ENCODE measurements at places on chromosomes 1 and 21.

DNA sequence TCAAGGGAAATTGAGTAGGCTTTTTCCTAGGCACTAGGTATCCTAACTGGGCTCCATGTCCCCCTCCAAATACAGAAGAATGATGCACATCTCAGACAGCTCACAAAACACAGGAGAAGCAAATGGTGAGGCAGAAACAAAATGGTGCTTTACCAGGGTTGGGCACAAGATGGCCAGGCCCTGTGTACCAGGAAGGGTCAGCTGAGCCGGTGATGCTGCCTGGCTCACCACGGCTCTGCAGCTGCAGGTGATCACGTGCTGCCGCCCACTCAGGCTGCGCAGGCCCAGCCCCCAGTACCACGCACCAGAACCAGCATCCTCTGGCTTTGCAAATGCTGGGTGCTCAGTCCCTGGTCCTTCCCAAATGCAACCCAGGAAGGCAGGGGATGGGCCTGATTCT lies 993 bp upstream of the DSCAM start:
- no peak for DNase-seq

- no peak for DNase-seq
These were observed 9.5 kb downstream of the MTHFR start for GRCh38 chr1:11796036-11796828.

DNA sequence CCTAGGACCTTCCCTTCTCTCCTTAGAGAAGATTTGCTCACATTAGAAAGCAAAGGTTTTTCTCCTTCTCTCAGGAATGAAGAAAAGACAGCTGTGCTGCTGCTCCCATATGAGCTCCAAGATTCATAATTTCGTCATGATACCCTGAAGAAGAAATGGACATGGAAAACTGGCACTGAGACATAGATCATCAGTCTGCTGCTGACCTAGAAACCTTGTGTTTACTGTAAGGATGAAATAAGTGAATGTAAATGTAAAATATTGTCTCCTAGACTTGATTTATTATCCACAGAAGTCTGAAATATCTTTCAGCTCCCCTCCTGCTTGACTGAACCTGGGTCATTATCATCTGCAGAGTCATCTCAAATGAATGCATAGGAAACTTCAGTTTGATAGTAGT lies 77.9 kb downstream of the ZC3H11B start:
- no peak for DNase-seq

GRCh38 chr1:99503276-99503747 lies 142.6 kb upstream of the PALMD start:
- DNase-seq: no peak

- DNase-seq: no peak
These were observed 3.6 kb upstream of the NPPA start for GRCh38 chr1:11851180-11851579.

GRCh38 chr1:42639116-42639515 lies 19.1 kb upstream of the PPIH start:
- no peak for DNase-seq

GRCh38 chr1:103783944-103784377 lies 34.3 kb downstream of the AMY1C start:
- no peak for DNase-seq

DNA sequence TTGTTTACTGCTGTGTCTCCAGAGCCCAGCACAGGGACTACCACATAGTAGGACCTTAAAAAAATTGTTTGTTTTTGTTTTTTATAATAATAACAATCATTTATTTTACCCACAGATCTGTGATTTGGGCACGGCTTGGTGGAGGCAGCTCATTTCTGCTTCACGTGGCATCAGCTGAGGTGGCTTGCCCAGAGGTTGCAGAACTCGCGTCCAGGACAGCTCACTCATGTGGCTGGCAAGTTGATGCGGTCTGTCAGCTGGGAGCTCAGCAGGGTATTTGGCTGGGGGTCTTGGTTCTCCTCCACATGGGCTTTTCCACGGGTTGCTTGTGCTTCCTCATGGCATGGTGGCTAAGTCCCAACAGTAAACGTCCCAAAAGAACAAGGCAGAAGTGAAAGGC lies 2.9 kb upstream of the SYNC start:
- no peak for DNase-seq

DNA sequence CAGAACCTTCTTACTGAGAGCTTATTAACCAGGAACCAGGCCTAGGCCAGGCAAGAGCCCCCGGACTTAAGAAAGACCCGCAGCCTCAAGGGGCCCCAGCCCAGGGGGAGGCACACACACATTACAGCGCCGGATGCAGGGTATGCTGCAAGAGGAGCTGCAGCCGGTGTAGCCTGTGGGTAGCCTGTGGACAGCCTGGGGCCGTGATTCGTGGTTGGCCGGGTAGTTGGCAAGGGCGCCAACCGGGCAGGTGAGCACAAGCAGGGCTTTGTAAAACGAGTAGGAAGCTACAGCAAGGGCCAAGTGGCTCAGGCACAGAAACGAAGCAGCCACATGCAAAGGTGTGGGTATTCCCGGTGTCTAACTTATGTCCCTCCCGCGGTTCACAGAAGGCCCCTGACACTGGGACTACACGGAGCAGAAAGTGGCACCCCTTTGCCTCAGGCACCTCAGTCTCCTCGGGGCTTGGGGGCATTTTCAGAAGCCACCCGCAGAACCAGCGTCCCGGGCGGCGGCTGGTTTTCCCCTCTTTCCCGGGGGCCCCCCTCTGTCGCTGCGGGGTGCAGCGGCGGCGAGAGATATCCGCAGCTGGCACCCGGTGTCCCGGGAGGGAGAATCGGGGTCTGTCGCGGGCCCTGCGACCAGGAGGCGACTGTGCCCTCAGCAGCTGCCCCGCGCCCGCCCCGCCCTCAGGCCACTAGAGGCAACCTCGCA lies 40.8 kb downstream of the KIAA1614 start:
- no peak for DNase-seq

- DNase-seq: no peak
These were observed 76.2 kb upstream of the KAZN start for GRCh38 chr1:14522077-14522925.

GRCh38 chr1:241682921-241683320 lies 30.8 kb downstream of the WDR64 start:
- no peak for DNase-seq

GRCh38 chr1:235887676-235888075 lies 21.0 kb upstream of the LYST start:
- DNase-seq: no peak

GRCh38 chr1:78222225-78222959 lies 176.6 kb downstream of the GIPC2 start:
- DNase-seq: no peak

DNA sequence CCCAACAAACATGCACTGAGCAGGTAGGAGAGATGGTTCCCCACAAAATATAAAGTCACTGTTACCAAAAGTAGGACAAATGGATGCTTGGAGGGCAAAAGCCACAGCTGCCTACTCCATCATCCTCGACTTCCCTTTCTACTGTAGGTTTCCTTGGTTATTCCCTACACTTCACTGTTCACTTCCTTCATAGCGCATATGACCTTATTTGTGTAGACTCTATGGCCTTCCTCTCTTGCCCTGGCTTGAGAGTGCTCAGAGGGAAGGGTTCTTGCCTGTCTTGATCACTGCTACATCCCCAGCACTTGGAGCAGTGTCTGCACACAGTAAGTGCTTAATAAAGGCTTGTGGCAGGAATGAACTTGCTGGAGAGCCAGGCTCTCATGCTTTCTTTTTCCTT lies 14.6 kb upstream of the TRNP1 start:
- no peak for DNase-seq

DNA sequence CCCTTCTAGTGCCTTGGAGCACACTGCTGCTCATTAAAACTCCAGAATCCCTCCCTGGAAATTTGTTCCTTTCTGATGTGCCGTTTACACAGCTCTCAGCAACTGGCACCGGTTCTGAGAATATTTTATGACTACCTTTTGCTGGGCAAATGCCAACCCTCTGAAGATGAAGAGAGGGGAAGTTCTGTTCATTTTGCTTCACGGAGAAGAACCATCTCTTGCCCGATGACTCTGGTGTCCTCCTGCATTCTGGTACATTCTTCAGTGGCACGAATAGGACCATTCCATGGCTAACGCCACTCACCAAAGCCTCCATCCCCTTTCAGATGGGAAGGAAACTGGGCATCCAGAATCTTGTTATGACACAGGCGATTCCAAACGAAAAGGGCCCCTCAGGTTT lies 96.2 kb upstream of the SIM2 start:
- no peak for DNase-seq

- DNase-seq: no peak
These were observed 37.4 kb upstream of the PKN2 start for GRCh38 chr1:88646476-88647248.
